ENCODE measurements at places on chromosomes 5 and 9.

GRCh38 chr9:113542741-113543140 is 79.2 kb downstream of the RGS3 start:
- H3K27me3 ChIP-seq, result no peaks in the 10 kb centered on the region
- peaks cover 31% of the 10 kb centered on the region for H3K4me1 ChIP-seq
- no peak for DNase-seq
- H3K36me3 ChIP-seq, result peaks cover 86% of the 10 kb centered on the region
- no peak overlapping the region for H3K4me3 ChIP-seq

DNA sequence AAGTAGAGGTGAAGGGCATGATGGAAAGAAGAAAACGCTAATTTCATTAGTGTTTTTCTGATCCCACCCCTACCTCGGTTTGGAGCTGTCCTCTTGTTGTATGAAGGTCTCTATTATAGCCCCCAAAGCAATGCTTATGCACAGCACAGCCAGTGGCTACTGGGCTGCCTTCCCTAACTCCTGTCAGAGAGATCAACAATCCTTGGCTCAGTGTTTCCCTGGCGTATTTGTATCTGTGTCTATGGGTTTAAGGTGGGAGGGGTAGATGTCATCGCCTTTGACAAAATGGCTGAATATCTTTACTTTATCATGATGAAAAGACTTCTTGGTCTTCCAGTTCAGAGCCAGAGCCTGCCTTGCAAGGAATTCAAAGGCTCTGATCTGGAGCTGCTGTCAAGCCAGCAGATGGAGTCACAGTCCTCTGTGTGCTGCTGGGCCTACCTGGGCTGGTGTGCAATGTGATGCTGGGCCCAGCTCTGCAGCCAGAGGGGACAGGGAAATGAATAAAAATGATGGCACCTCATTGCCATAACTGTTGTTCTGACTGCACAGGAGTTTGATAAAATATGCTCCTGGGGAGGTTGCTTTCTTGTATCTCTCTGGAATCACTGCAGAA is 20.1 kb upstream of the HSPA9 start:
- no peak overlapping the region for H3K4me3 ChIP-seq
- H3K36me3 ChIP-seq, result no peaks in the 10 kb centered on the region
- H3K27me3 ChIP-seq, result peaks cover 29% of the 10 kb centered on the region
- DNase-seq, result no peak
- no peak overlapping the region for H3K27ac ChIP-seq
- H3K4me1 ChIP-seq, result no peaks in the 10 kb centered on the region

GRCh38 chr5:135233477-135233876 is 165.6 kb downstream of the MACROH2A1 start:
- no peak for DNase-seq
- no peaks in the 10 kb centered on the region for H3K36me3 ChIP-seq
- H3K27ac ChIP-seq, result no peak overlapping the region
- H3K4me1 ChIP-seq, result no peaks in the 10 kb centered on the region
- H3K4me3 ChIP-seq, result no peak overlapping the region
- H3K27me3 ChIP-seq, result no peaks in the 10 kb centered on the region

- peaks cover 60% of the 10 kb centered on the region for H3K27me3 ChIP-seq
- H3K36me3 ChIP-seq, result no peaks in the 10 kb centered on the region
- peaks cover 10% of the 10 kb centered on the region for H3K4me1 ChIP-seq
- no peak for DNase-seq
- H3K27ac ChIP-seq, result no peak overlapping the region
- H3K4me3 ChIP-seq, result no peak overlapping the region
Measured at GRCh38 chr9:121463026-121463807, 36.4 kb downstream of the GGTA1 start.

- H3K27ac ChIP-seq, result no peak overlapping the region
- H3K4me1 ChIP-seq, result no peaks in the 10 kb centered on the region
- H3K36me3 ChIP-seq, result no peaks in the 10 kb centered on the region
- DNase-seq, result no peak
- no peak overlapping the region for H3K4me3 ChIP-seq
Measured at GRCh38 chr5:155903791-155904190, 423.2 kb upstream of the SGCD start.

GRCh38 chr9:92385953-92386352 is 18.4 kb downstream of the OGN start:
- no peaks in the 10 kb centered on the region for H3K27me3 ChIP-seq
- DNase-seq, result no peak
- H3K4me1 ChIP-seq, result peaks cover 12% of the 10 kb centered on the region

GRCh38 chr5:173412566-173412965 is 84.4 kb upstream of the STC2 start:
- H3K27ac ChIP-seq, result no peak overlapping the region
- H3K27me3 ChIP-seq, result peaks cover 17% of the 10 kb centered on the region
- H3K4me3 ChIP-seq, result no peak overlapping the region

DNA sequence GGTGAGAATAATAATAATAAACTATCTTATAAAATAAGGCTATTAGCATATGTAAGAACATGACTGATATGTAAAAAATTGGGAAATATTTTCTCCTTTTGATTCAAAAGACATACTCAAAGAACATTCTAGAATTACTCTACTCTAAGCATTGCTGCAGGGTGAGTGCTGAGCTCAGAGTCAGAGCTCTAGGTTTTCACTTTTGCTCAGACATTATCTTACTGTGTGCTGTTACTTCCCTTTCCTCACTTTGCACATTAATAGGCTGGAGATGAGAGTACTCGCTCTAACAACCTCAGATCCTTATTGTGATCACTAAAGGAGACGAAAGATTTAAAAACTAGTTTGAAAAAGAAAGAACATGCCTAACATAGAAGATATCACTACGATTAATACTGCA is 99.4 kb upstream of the C9orf72 start:
- H3K36me3 ChIP-seq, result no peaks in the 10 kb centered on the region
- no peak overlapping the region for H3K4me3 ChIP-seq
- H3K27ac ChIP-seq, result no peak overlapping the region
- peaks cover 3% of the 10 kb centered on the region for H3K4me1 ChIP-seq

- no peak overlapping the region for H3K27ac ChIP-seq
- no peaks in the 10 kb centered on the region for H3K36me3 ChIP-seq
- H3K4me3 ChIP-seq, result no peak overlapping the region
- peaks cover 8% of the 10 kb centered on the region for H3K4me1 ChIP-seq
- no peaks in the 10 kb centered on the region for H3K27me3 ChIP-seq
Measured at GRCh38 chr5:81805086-81805485, 54.2 kb upstream of the SSBP2 start.

DNA sequence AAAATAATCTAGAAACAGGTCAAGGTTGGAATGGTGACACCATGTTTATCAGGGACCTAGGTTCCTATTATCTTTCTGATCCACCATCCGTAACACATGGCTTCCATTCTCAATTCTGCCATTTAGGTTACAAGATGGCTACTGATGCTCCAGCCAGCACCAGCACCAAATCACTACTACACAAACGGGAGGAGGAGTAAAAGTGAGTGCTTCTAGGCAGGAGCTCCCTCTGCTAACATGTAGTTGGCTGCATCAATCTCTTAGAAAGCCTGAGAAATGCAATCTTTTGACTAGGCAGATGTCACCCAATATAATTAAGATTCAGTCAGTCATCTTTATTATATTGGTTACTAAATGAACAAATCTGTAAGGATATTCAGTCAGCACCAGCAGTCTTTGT is 515.9 kb downstream of the RAB3C start:
- H3K27me3 ChIP-seq, result no peaks in the 10 kb centered on the region
- peaks cover 44% of the 10 kb centered on the region for H3K4me1 ChIP-seq
- H3K4me3 ChIP-seq, result no peak overlapping the region

- no peak for DNase-seq
- H3K4me3 ChIP-seq, result peak overlapping the region; percentile 71
- H3K4me1 ChIP-seq, result peaks cover 55% of the 10 kb centered on the region
Measured at GRCh38 chr9:134390947-134391318, 64.7 kb downstream of the RXRA start.

GRCh38 chr5:79241535-79241979 is 5.6 kb downstream of the JMY start:
- DNase-seq, result no peak
- H3K4me3 ChIP-seq, result no peak overlapping the region
- H3K27ac ChIP-seq, result no peak overlapping the region
- H3K27me3 ChIP-seq, result no peaks in the 10 kb centered on the region
- H3K36me3 ChIP-seq, result peaks cover 14% of the 10 kb centered on the region

- DNase-seq, result no peak
- peak overlapping the region; percentile 89 for H3K27ac ChIP-seq
- H3K4me1 ChIP-seq, result peaks cover 60% of the 10 kb centered on the region
- peak overlapping the region; percentile 93 for H3K4me3 ChIP-seq
- peaks cover 3% of the 10 kb centered on the region for H3K27me3 ChIP-seq
Measured at GRCh38 chr5:179618923-179619554, 4.4 kb downstream of the HNRNPH1 start.

- no peaks in the 10 kb centered on the region for H3K36me3 ChIP-seq
- no peak overlapping the region for H3K27ac ChIP-seq
- H3K27me3 ChIP-seq, result no peaks in the 10 kb centered on the region
- no peaks in the 10 kb centered on the region for H3K4me1 ChIP-seq
Measured at GRCh38 chr5:32628049-32628844, 42.9 kb downstream of the SUB1 start.

- peaks cover 15% of the 10 kb centered on the region for H3K27me3 ChIP-seq
- no peak overlapping the region for H3K4me3 ChIP-seq
- no peak for DNase-seq
- no peak overlapping the region for H3K27ac ChIP-seq
- H3K4me1 ChIP-seq, result no peaks in the 10 kb centered on the region
Measured at GRCh38 chr5:149128023-149128875, 13.0 kb upstream of the ABLIM3 start.

GRCh38 chr5:167819406-167819805 is 472.0 kb upstream of the WWC1 start:
- H3K4me1 ChIP-seq, result peaks cover 3% of the 10 kb centered on the region
- no peak for DNase-seq
- no peak overlapping the region for H3K27ac ChIP-seq
- no peak overlapping the region for H3K4me3 ChIP-seq

DNA sequence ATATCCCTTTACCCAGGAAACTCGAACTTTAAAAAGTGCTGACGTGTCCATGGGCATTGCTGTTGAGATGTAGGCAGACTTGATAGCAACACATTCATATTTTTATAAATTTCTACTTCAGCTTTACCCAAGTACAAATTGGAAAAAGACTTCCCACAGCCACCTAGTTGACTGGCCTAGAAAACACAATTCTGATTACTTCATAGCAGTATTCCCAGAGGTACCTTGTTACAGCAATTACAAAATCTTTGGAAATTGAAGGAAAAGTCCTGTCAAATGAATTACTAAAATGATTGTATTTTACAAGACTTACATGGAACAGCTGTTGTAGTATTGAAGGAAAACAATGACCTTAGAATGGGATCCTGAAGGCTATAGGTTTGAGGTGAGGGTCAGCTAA is 130.7 kb upstream of the NREP start:
- DNase-seq, result no peak
- H3K27ac ChIP-seq, result no peak overlapping the region
- H3K27me3 ChIP-seq, result no peaks in the 10 kb centered on the region
- H3K36me3 ChIP-seq, result no peaks in the 10 kb centered on the region
- no peaks in the 10 kb centered on the region for H3K4me1 ChIP-seq
- H3K4me3 ChIP-seq, result no peak overlapping the region

DNA sequence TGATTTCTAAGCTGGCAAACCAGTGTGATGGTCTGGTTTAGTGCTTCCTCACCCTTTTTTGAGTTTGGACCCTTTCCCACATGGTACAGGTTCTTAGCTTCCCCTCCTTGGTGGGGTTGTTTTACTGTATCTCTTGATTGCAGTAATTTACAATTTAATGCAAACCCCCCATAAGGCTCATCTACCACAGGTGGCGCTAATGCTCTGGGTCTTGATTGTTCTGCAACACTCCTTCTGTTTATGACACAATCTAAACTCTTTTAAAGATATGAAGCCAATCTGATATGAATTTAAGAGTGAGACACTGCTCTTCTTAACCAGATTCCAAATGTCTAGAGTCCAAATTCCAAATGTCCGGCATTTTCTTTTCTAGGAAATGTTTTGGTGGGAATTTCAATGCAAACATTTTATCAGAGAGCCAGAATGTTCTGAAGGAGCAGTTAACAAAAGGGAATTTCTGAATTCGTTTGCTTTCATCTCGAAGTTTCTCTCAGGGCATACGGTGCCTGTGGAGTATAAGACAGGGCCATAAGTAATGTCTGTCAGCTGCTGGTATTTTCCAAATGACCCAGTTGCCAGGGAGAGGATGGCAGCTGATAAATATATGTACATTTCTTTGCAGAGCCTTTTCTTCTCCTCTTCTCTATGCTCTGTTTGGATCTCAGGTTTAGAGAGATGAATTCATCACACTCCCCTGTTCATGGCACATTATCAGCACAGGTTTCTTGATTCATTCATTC is 246.8 kb downstream of the ARHGAP26 start:
- no peaks in the 10 kb centered on the region for H3K27me3 ChIP-seq
- peaks cover 50% of the 10 kb centered on the region for H3K36me3 ChIP-seq
- H3K27ac ChIP-seq, result no peak overlapping the region
- DNase-seq, result no peak

GRCh38 chr9:134396825-134397224 is 70.6 kb downstream of the RXRA start:
- H3K27ac ChIP-seq, result peak overlapping the region; percentile 58
- DNase-seq, result peak; percentile 70
- H3K4me3 ChIP-seq, result peak overlapping the region; percentile 64
- H3K36me3 ChIP-seq, result peaks cover 3% of the 10 kb centered on the region

DNA sequence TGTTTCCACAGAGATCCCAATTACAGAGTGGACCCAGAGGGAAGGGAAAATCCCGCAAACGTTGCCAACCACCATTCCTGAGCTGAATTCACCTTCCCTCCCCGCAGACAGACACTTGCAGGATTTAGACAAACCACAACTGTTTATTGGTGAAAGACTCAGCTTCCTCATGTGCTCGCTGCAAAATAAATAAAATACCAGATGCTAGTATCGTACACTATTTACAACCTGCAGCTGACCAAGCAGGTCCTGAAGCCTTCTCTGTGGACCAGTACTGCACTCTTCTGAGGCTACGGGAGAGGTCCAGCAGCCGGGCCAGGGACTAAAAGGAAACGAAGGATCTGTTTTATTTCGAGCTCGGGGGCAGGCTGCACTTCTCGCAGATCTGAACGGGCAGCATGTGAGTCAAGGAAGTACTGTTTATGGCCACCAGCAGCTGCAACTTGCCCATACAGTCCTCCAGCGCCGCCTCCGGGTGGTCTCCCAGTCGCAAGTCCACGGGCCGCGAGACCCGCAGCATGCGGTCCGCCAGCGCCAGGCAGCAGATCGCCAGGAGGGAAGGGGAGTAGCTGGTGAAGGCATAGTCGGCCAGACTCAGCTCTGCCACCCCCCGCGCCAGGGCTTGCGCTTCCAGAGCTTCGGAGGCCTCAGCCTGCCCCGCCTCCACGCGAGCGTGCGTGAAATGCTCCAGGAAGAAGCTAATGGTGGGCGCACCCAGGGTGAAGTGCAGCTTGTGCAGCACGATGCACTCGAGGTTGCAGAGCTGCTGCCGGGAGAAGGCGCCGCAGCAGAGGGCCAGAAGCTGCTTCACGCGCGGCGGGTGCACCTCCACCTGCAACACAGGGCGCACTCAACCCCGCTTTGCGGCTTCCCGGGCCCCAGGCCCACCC is 2.1 kb downstream of the CCNO start:
- H3K27ac ChIP-seq, result no peak overlapping the region
- H3K4me1 ChIP-seq, result peaks cover 42% of the 10 kb centered on the region
- no peaks in the 10 kb centered on the region for H3K36me3 ChIP-seq
- peak overlapping the region; percentile 71 for H3K4me3 ChIP-seq
- peaks cover 85% of the 10 kb centered on the region for H3K27me3 ChIP-seq

- no peaks in the 10 kb centered on the region for H3K27me3 ChIP-seq
- no peaks in the 10 kb centered on the region for H3K36me3 ChIP-seq
- no peaks in the 10 kb centered on the region for H3K4me1 ChIP-seq
- DNase-seq, result no peak
Measured at GRCh38 chr5:139855451-139855850, 59.8 kb downstream of the PSD2 start.

- no peaks in the 10 kb centered on the region for H3K36me3 ChIP-seq
- no peaks in the 10 kb centered on the region for H3K4me1 ChIP-seq
- H3K27ac ChIP-seq, result peak overlapping the region; percentile 76
- no peak overlapping the region for H3K4me3 ChIP-seq
- no peak for DNase-seq
Measured at GRCh38 chr9:124810663-124811355, 33.9 kb downstream of the OLFML2A start.

All from activated T-cell treated with anti-CD3 and anti-CD28 coated beads, Interleukin-2, amount 50 U/mL, for 24 hours (primary cell).